Suprapubic skin (tissue), 4 donors: ENCODE measurements at places on chromosomes 1 and 21.

DNA sequence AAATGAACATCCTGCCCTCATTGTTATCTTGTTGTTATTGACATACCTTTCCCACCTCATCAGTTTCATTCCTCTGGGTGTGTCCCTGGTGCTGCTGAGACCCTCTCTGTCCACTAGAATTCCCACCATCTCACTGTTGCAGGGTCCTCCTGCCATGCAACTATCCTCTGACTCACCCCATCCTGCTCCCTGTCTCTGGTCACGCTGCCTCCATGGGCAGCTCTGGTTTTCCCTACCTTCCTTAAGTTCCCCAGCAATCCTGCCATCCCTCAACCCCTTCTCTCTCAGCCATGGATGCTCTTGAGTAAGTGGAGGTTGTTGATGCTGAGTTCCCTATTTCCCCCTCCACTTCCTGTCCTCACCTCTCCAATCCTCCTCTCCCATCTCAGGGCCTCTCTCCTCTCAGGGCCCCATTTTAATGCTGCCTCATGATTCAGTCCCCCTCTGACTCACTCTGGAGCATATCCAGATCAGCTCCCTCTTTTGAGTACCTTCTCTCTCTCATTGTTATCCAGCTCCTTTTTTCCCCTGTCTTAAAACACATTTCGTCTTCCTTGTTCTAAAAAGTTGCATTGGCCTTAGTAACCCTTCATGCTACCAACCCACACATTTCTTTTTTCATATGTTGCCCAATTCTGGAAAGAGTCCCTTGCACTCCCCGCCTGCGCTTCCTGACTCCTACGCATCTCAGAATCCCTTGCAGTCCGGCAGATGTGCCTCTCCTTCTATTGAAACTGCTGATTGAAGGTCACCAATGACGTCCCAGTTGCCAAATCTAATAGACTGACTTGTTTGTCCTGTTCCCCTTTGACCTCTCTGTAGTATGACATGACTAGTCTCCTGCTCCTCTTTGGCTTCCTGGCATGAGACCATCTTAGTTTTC lies 92.0 kb downstream of the CNIH3 start:
- no peak for DNase-seq

- DNase-seq = no peak
Measured at GRCh38 chr21:44269090-44269489, 7.4 kb upstream of the DNMT3L start.

GRCh38 chr1:193181536-193181935 lies 4.9 kb downstream of the B3GALT2 start:
- DNase-seq = no peak

GRCh38 chr21:28747464-28747863 lies 245.2 kb downstream of the LTN1 start:
- DNase-seq = no peak

GRCh38 chr1:195328681-195329080 lies 1279.6 kb downstream of the KCNT2 start:
- DNase-seq = no peak

GRCh38 chr1:233790662-233791371 lies 113.7 kb upstream of the SLC35F3 start:
- no peak for DNase-seq

DNA sequence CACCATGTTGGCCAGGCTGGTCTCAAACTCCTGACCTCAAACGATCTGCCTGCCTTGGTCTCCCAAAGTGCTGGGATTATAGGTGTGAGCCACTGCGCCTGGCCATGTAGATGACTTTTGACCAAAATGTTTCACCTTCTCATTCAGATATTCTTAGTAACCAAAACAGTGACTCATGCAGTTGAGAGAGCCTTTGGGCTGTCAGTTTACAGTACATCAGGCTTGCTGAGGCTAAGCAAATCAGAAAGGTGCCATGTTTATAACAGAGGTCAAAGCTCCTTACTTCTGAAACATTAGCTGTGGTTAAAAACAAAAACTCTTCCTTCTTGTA lies 21.0 kb downstream of the CNIH4 start:
- DNase-seq = no peak

- DNase-seq = no peak
Measured at GRCh38 chr1:1550591-1551432, 10.4 kb upstream of the TMEM240 start.

DNA sequence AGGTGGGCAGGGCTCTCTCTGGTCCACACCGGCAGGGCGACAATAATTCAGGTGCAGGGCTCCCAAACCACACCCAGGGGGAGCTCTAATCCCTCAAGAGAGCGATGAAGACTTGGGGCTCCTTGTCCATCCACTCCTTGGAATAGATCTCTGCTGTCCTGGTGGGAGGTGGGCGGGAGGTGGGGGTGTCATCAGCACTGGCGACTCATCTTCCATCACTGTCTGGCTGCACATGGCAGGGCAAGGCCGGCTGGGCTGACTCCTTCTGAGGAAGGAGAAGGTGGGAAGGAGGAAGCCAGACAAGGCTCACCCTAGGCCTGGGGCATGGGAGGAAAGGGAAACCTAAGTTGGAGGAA lies 29.3 kb downstream of the TNNT2 start:
- DNase-seq = no peak

- no peak for DNase-seq
Measured at GRCh38 chr1:216814576-216815259, 91.5 kb upstream of the ESRRG start.

- DNase-seq = no peak
Measured at GRCh38 chr1:54409156-54410142, 3.3 kb upstream of the SSBP3 start.
